CD4-positive, alpha-beta T cell treated with Interleukin-10 for 1 hour (primary cell): ENCODE measurements at places on chromosomes 16 and 17.

- no peak for DNase-seq
Measured at GRCh38 chr16:52450916-52451315, 96.0 kb downstream of the TOX3 start.

DNA sequence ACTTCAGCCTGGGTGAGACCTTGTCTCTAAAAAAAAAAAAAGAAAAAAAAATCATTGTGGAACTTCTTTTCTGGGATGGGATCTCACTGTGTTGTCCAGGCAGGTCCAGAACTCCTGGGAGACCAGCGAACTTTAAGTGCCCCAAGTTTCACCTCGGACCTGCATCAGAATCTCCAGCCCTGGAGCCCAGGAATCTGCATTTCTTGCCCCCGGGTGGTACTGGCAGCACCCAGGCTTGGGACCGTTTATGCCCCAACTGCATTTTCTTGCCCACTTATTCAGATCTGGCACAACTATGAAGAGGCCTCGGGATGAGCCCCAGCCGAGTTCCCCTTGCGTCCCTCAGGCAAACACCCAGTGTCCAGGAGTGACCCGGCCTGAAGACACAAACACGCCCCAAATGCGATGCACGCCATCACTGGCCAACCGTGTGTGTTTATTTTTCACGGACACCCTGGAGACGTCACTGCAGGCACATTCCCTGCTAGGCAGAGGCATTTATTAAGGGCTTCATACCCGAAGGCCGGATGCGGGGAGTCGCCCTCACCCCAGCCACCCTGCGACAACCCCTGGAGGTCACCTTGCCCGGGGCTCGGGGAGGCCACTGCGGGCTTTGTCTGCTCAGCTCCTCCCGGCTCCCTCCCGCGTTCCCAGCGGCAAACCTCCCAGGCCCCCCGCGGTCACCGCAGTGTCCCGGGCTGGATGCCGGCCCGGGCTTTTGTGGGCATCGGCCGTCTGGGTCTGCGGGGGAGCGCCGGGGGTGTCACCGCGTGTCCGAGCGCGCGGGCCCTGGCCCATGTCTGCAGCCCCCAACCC, 684 bp upstream of the SPIRE2 start:
- no peak for DNase-seq

GRCh38 chr17:28493460-28493859, 12.7 kb upstream of the FOXN1 start:
- DNase-seq, result no peak

GRCh38 chr16:11493531-11493929, 93.2 kb downstream of the LITAF start:
- no peak for DNase-seq

DNA sequence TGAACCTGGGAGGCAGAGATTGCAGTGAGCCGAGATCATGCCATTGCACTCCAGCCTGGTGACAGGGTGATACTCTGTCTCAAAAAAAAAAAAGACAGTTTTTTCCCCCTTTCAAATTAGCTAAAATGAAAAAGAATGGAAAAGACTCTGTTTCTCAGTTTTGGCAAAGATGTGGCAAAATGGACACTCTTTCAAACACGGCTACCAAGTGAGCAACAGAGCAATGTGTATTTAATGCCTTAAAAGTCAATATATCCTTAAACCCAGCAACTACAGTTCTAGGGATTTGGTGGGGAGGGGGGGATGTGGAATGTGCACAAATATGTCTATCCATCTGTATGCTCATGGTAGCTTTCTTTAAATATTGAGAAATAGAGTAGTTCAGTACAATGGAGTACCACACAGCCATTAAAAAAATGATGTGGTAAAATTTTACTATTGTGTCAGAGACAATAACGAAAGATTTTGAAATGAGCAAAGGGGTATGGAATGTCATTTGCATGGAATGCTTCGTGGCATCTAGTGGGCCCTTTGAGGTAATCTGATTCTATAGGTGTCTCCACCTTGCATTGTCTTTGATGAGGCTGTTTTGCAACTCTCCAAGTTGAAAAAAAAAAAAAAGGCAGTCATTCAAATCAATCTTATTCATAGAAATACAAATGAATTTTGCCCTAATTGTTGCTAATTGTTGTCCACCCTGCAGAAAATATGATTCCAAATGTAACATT, 108.1 kb downstream of the AXIN2 start:
- DNase-seq, result no peak

- DNase-seq, result no peak
Measured at GRCh38 chr16:20901068-20901435, 481 bp downstream of the LYRM1 start.

DNA sequence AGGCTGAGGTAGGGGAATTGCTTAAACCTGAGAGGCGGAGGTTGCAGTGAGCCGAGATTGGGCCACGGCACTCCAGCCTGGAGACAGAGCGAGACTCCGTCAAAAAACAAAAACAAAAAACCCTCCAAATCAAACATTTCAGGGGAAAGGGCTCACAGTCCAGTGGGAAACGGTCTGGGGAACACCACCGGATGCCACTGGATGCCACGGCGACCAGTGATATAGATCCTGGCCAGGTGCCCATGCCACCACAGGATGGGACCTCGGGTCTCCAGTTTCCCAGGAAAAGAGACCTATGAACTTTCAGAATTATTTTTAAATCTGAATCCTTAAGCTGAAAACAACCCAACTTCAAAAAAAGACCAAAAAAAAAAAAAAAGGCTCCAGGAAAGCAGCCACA, 12.3 kb downstream of the CEP131 start:
- no peak for DNase-seq

DNA sequence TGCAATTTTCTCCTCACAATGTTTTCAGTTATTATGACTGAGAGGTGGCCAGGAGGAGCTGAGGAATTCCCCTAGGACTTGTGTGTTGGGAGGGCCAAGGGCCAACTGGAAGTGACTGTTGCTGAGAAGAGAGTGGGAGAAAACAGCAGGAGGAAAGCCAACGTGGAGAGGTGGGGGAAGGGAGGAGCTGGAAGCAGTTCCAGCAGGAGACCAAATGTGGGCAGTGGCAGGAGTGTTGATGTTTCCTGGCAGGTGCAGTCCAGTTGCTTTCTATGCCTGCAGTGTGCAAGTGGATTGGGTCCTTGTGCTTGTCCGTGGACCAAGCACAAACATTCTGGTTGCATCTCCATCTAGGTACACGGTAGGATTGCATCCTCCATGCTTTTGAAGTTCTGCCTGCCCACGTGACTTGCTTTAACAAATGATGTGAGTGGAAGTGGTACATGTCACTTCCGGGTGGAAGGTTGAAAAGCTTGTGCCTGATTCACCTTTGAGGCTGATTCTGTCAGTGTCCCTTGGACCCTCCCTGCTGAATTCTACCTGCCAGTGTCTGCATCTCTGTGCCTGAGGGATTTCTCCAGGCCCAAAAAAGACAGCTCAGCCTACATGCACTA, 54.7 kb upstream of the CRHR1 start:
- no peak for DNase-seq

DNA sequence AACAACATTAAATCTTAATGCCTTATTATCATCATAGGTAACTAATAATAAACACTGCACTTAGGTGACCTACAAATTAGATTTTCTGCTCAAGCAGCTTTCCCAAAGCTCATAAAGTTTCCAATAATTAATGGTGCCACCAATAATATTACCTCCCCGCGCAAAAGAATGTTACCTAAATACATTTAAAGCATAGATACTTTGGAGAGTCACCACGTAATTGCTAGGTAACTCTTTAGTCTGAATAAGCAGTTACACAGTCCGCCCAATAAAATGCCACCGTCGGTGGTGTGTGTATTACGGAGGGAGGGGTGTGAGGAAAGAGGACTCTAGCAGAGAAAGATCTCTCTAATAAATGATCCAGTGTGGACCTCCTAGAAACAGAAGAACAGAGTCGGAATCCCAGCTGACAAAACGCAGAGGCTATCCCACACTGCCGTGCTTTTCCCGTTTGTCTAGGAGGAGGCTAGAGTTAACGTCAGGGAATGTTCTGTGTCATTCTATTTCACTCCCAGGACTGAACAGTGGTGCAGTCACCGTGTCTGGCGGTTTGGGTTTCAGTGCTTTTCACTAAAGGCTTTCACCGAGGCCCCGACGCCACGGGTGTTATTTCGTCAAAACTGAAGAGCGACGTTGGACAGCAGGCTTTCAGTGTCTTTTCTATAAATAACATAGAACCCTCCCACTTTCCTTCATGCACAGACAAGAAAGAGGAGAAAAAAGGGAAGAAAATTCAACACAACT, 630 bp downstream of the RNFT1 start:
- DNase-seq, result peak; percentile 49

- no peak for DNase-seq
Measured at GRCh38 chr16:57871456-57871855, 69.2 kb upstream of the KIFC3 start.

DNA sequence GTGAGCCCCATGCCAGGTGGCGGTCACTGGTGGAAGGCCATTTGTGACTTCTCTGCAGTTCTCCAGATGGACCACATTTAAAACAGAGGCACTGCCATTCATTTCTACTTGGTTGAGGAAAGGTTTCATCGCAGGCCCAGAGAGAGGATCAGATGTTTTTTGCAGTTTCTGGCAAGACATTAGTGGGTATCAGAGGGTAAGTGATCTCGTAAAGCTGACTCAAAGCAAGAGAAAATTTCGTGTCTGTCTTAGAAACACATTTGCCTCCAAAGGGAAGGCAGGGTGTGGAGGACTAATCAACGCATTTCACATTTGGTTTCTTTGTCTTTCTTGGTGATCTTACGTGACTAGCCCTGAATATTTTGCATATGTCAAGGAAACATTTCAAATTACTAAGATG, 81.8 kb downstream of the PRKCB start:
- no peak for DNase-seq

DNA sequence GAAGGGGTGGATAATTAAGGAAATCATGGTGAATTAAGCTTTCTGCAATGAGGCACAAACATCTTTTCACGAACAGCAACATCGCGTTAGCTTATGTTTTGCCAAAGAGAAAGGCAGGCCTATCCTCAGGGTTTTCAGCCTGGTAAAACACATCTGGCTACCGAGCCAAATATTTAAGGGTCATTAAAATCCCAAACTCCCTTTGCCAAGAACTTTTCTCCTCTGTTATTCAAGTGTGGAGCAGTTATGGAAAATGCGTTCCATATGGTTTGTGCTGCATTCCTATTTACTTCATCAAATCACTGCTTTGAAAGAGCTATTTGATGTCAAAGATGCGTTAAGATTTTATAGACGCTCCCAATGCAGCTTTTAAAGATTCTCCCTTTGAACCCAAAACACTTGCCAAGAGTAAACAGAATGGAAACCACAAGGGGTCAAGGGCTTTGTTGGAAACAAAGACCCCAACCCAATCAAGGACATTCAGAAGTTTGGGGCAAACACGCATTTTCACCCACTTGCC, 308.3 kb upstream of the CDH5 start:
- DNase-seq, result no peak

DNA sequence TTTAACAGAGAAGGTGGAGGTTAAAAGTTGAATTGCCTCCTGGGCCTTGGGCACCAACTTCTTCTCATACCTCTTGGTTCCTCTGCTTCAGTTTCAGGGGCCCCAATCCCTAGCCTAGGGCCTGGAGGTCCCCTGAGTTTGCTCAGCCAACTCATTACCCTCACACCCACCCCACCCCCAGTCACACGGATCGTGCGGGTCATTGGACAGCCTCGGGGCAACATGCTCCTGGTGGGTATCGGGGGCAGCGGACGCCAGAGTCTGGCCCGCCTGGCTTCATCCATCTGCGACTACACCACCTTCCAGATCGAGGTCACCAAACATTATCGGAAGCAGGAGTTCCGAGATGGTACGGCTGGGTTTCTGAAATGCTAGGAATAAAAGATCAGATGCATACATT, 36.0 kb upstream of the KDM6B start:
- DNase-seq, result no peak

DNA sequence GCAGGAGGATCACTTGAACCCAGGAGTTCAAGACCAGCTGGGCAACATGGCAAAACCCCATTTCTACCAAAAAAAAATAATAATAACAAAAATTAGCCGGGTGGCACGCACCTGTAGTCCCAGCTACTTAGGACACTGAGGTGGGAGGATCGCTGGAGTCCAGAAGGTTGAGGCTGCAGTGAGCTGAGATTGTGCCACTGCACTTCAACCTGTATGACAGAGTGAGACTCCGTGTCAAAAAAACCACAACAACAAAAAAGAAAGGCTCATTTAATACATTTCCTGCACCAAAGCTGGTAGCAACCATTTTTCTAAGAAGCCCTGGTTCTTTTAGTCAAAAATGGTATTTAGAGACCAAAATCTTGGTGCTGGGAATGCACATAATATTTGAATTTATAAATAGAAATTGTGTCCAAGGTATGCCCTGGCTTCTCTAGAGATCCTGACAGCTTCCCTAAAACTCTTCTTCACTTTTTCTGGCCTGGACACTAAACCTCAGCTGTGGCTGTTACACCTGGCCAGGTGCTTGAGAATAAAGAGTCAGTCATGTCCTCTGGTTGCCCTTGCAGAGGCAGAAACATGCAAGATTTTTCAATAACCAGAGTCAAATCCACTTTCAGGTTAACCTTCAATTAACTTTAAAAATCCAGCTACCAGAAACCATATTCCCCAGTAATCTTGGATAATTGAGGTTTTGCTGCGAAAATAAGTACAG, 35.9 kb downstream of the SCNN1B start:
- DNase-seq, result no peak

DNA sequence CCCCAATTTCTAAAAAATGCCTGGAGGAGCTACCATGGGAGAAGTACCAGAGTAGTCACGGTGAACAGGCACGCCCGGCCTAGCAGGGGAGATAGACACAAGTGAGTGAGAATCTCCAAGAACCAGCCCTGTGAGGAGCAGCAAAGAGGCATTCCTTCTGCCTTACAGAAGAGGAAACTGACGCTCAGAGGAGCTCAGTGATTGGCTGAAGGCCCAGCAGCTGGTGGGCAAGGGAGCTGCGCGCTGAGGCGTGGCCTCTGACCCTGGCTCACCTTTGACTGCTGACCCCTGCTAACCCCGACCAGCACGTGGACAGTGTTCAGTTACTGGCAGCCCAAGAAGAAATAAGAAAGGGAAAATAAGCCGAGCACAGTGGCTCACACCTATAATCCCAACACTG, 1.8 kb downstream of the C16orf96 start:
- no peak for DNase-seq

- no peak for DNase-seq
Measured at GRCh38 chr16:22296225-22297113, 740 bp upstream of the POLR3E start.

DNA sequence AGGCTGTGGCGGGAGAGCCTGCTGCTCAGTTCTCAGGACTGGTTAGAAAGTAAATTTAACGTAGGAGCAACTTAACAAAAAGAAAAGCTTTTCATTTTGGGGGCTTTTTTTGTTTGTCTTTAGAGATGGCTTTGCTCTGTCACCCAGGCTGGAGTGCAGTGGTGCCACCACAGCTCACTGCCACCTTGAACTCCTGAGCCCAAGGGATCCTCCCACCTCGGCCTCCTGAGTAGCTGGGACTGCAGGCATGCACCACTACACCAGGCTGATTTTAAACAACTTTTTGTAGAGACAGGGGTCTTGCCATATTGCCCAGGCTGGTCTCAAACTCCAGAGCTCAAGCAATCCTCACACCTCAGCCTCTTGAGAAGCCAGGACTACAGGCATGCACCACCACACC, 205.0 kb downstream of the RPTOR start:
- DNase-seq, result no peak

DNA sequence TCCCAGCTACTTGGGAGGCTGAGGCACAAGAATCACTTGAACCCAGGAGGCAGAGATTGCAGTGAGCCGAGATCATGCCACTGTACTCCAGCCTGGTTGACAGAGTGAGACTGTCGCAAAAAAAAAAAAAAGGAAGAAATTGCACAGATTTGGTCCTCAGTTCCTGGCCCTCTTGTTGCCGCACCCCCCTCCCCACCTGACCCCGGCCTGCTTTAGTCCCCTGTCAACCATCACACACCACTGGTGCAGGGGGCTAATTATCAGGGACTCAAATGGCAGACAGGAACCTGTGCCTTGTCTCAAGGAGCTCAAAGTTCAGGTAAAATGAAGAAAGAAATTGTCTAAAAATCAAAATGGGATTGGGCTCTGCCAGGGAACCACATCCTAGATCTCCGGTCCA, 28.1 kb downstream of the NGFR start:
- DNase-seq, result no peak
